ENCODE measurements at places on chromosomes 3 and 15.

DNA sequence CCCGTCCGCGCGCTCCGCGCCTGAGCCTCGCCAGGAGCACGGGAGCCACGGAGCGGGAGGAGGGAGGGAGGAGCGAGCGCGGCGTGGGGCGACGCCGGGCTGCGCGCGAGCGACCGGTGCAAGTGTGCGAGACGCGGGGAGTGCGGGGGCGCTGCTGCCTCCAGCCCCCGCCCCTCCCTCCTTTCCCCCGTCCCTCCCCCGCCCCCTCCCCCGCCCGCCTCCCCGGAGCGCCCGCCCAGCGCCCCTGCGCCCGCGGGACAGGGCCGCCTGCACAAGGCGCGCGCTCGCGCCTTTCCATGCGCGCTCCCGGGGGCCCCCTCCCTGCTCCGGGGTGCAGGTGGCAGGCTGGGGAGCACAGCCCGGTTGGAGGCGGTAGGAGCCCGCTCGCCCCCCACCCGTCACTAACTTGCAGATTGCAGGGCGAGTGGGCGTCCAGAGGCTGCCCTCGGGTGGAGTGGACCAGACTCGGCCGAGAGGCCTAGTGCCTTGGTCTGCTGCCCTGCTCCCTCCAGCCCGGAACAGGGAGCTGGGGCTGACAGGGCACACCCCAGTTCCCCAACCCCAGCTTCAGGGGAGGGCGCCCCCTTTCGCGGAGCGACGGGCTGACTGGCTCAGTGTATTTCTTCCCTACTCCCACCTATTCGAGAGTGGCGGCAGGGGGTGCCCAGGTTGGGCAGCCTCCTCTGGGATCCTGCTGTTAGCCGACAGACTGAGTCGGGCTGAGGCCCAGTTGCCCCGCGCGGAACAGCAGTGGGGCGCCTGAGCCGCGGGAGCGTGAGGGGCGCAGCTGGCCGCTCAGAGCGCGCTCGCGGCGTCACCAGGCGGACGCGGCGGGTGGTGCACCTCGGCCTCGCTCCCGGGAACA, at the start of gene WNT7A:
WNT7A (minus strand) TSS at position 126 of the 865 bp plus-strand sequence. CDS start 255 bp downstream, outside the sequence.
- peak; percentile 19 for DNase-seq

GRCh38 chr15:78313383-78313782, 14.0 kb upstream of the SKIC8 start:
- no peak for DNase-seq

- no peak for DNase-seq
These were observed 147.2 kb upstream of the WNT5A start for GRCh38 chr3:55634345-55634744.

DNA sequence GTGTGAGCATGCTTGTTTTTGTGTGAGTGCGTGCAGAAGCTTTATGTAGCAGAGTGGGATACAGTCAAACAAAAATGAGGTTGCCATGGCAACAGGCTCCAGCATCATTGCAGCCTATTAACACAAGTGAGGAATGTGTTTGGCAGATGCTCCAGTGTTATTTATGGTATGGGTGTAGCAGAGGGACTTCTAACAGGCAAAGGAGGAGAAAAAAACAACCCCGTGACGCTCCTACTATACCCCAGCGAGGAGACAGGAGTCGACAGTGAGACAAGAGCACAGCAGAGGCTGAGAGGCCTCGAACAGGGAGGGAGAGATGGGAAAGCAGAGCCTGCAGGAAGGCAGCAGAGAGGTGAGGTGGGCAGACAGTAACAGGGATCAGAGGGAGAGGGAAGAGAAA, 4.9 kb downstream of the ADCY5 start:
- DNase-seq: no peak

DNA sequence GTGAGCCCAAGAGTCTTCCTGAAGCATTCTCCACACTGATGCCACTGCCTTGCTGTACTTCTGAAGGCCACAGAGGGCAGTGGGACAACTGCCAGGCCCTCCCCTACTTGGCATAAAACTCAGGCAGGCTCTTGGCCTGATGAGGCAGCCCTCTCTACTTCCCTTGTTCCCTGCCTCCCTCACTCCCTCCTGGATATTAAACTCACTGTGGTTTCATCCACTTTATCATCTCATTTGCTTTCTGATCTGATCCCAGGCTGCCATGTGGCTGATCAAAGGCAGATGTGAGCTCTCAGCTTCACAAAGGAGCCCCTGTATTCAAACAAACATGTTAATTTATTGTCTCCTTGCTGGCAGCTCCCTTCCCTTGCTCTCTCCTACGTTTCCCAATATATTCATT, 533.5 kb downstream of the IGSF11 start:
- DNase-seq: no peak

DNA sequence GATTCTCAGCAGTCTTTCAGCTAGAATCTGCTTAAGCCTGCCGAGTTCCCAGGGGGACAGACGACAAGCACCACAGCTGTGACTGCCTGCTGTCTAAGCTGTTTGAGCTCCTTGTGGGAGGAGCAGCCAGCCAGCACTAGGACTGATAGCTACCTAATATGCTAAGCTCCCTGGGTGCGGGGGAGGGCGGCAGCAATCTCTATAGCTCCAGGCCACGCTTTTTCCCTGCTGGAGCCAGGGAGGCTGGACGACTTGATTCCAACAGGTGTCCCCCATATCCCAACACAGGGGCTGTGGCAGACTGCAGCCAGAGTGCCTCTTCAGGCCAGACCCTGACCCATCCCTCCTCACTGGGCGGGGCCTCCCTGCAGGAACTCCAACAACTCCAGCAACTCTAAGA, 134.1 kb upstream of the ARPP21 start:
- no peak for DNase-seq

GRCh38 chr15:51022206-51022605, 72.5 kb downstream of the TNFAIP8L3 start:
- DNase-seq: no peak

GRCh38 chr3:16942955-16943354, 58.2 kb downstream of the PLCL2 start:
- DNase-seq: no peak

DNA sequence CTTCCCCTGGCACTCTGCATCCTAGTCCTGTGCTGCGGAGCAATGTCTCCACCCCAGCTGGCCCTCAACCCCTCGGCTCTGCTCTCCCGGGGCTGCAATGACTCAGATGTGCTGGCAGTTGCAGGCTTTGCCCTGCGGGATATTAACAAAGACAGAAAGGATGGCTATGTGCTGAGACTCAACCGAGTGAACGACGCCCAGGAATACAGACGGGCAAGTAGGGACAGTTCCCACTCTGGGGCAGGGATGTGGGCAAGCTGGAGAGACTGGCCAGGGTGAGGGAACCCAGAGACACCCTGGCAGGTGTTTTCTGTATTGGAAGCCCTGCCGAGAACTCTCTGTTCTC, 247 bp downstream of the FETUB start:
- no peak for DNase-seq

DNA sequence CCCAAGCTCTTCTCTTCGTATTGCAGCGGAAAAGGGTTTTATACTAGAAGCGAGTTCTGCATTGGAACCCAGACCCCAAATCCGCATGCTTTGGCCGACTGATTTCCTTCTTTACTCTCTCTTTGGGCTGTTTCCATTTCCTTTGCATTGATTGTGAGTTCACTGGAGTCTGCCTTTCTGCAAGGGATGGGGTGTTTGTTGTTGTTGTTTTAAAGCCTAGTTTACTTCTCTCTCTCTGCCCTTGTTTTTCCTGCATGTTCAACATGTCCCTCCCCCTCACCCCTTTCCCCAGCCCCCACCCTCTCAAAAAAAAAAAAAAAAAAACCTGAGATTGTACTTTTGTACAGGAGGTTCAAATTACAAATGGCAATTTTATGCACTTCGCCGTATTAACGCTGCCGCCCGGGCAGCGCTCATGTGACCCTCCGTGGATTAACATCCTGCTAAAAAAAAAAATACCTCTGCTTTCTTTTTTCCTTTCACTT, 2.2 kb downstream of the NR2F2 start:
- no peak for DNase-seq

DNA sequence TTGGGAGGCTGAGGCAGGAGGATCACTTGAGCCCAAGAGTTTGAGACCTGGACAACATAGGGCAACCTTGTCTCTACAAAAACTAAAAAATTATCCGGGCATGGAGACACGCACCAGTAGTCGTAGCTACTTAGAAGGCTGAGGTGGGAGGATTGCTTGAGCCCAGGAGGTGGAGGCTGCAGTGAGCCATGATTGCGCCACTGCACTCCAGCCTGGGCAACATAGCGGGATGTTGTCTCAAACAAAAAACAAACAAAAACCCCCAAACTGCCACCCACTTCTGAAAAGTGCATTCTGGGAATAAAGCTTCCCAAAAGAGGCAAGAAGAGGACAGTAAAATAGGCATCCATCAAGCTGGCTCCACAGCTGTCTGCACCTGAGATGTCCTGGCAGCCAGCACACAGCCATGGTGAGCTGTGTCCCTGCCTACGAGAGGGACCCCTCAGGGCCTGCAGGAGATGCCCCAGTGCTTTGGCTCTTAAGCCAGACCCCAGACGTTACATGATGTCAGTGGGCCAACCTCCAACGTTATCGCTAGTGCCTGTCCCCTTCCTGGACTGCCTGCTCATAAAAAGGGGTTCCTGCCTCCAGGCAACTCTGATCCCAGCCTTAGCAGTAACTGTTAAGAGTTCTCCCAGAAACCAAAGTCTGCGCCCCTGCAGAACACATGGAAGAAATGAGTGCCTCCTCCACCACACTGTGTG, 101.1 kb downstream of the LRIG1 start:
- no peak for DNase-seq

GRCh38 chr3:12198301-12198700, 39.6 kb upstream of the TIMP4 start:
- peak; percentile 36 for DNase-seq

DNA sequence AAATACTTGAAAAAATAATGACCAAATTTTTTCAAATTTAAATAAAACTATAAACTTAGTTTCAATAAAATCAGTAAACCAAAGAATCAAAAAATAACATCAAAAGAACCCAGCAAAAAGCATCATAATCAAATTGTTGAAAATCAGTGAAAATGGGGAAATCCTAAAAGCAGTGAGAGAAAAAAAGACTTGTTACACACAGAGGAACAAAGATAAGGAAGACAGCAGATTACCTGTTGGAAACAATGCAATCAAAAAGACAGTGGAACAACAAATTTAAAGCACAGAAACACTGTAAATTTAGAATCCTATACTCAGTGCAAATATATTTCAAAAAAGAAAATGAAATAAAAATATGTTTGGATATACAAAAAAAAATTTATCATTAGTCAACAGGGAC, 156.2 kb upstream of the LMCD1 start:
- no peak for DNase-seq

DNA sequence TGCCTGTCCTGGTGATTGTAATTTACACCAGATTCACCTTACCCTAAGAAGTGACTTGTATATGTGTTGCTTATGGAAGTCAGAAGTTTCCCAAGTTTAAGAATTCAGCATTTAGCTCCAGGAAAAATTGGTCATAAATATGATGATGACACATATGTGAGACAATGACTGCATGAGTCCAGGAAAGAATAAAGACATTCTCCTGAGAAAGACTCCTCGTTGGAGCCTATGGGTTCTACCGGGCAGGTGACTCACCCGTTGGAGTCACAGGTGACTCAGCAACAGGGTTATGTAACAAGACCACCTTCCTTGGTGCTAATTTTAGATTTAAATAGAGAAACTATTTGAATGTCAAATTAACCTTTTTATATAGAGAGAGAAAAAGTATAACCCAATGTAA, 662.4 kb downstream of the FHIT start:
- no peak for DNase-seq

- no peak for DNase-seq
These were observed 64.0 kb downstream of the SYNM start for GRCh38 chr15:99168601-99169580.

DNA sequence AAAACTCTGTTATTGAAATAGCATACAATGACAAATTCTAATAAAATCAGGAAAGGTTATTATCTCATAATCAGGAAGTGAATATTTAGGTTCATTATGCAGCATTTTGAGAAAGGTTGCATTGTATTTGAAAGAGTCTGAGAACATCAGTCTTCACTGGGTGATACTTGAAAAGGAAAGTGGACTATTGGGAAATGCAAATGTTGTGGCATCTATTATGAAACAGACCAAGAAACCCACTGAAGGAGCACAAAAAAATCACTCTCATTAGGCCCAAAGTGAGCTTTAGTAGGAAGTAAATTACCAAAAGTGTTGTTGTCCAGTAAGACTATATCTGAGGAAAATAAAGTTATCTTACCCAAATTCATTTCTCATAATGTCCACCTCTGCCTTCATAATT, 90.8 kb downstream of the ZPLD1 start:
- peak; percentile 12 for DNase-seq

DNA sequence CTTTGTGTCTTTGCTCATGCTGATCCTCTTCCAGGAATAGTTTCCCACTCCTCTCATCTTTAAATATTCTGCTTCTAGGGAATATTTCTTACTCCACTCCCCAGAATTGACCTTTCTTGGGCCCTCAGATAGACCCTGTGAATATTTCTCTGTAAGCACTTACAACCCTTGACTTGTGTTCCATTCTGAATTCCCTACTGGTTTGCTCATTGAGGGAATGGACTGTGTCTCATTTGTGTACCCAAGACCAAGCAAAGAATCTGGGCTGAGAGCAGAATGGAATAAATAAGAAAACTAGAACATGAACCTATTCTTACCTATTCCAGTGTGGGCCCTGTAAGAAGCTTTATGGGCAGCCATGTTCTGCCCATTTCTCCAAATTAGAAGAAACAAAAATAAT, 72.7 kb upstream of the TSPAN3 start:
- no peak for DNase-seq

GRCh38 chr15:87713475-87713879, 543.1 kb downstream of the NTRK3 start:
- no peak for DNase-seq

DNA sequence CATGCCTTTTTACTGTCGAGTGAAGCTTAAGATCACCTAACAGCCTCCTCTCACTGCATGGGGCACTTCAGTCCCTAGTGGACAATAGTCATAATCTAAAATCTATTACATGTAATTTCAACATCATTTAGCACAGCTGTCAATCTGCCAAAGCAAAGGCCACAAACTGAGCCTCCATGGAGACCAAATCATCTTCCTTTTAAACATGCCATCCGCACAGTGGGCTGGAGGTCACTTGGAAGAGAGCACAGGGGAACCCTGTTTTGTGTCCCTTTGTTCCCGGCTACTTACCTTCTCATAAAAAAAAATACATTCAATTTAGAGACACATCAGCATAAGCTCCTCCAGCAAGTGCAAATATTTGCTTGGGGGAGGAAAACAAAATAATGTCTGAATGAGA, 167.3 kb downstream of the SQOR start:
- no peak for DNase-seq

- DNase-seq: no peak
These were observed 263.1 kb downstream of the ADAMTS17 start for GRCh38 chr15:100078511-100079220.

DNA sequence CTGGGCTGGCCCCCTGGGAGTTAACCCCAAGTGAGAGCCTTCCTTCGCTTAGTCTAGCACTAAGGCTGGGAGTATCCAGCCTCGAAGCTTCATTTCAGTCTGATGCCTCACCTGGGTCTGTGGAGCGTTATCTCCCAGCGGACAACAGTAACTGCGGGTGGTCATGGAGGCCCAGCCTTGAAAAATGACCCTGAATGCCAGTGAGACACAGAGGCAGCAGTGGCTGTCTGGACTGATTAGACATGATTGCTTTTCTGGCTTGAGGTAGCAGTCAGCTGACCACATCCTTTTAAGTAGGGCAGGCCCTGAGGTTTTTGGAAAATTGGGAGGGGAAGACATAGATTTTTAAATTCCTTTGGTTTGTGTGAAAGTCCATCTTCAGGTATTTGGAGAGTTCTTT, 28.2 kb upstream of the TRIM59 start:
- no peak for DNase-seq

- no peak for DNase-seq
These were observed 656.3 kb downstream of the ROBO1 start for GRCh38 chr3:79111375-79112052.

- DNase-seq: no peak
These were observed 55.4 kb upstream of the POLG start for GRCh38 chr15:89389841-89390603.
